Naive thymus-derived CD4-positive, alpha-beta T cell (primary cell): ENCODE measurements at places on chromosomes 5 and 9. TPM values are rescaled to one million over a fixed set of nuclear protein-coding genes. Genes with fewer than 3 reads are reported as not detected.

The IFNA21 gene
- not detected in 2 replicates for total RNA-seq

The LCN1 gene
- total RNA-seq, result not detected

DNA sequence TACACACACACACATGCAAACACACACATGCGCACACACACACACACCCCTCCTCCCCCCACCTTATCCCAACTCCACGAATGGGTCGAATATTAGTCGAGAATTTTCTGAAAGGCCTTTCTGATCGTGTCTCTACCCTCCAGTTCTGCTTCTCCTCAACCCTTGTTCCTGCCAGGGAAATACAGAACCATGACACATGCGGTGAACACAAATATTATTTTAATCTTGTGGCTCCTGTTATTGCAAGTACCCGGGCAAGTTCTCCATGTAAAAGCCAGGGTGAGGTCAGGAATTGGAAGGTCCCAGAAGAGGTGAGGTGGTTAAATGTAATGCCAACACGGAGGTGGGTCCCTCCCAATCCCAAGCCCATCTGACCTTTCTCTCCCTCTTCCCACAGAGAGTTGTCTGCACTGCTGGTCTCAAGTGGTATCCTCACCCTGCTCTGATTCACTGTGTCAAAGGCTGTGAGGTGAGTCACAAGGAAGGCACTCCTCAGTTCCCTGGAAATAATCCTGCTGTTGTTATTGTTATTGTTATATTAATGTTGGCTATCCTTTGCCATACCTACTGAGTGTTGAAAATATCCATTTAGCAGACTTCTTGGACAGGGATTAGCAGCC is 223.7 kb downstream of the PAPPA start:
- DNase-seq, result no peak
- H3K4me3 ChIP-seq, result no peak overlapping the region
- no peaks in the 10 kb centered on the region for H3K27me3 ChIP-seq
- H3K36me3 ChIP-seq, result no peaks in the 10 kb centered on the region

DNA sequence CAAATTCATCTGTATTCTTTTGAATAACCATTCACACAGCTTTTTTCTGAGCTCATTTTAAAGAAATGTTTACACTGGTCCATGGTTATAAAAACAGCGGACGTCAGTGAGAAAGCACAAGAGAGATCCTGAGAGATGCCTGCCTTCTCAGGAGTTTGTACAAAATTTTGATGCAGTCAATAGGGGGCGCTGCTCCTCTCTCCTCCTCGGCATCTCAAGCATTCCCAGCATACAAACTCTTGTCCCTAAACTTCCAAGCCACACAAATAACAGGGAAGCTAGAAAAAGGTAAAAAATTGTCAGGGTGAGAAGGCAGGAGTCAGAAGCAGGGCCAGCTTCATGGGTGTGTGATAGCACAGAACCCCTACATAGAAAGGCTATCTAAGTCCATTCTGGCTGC is 11.2 kb upstream of the CCDC152 start:
- DNase-seq, result no peak
- H3K36me3 ChIP-seq, result no peaks in the 10 kb centered on the region
- H3K4me1 ChIP-seq, result no peaks in the 10 kb centered on the region
- H3K4me3 ChIP-seq, result no peak overlapping the region
- no peak overlapping the region for H3K27ac ChIP-seq

DNA sequence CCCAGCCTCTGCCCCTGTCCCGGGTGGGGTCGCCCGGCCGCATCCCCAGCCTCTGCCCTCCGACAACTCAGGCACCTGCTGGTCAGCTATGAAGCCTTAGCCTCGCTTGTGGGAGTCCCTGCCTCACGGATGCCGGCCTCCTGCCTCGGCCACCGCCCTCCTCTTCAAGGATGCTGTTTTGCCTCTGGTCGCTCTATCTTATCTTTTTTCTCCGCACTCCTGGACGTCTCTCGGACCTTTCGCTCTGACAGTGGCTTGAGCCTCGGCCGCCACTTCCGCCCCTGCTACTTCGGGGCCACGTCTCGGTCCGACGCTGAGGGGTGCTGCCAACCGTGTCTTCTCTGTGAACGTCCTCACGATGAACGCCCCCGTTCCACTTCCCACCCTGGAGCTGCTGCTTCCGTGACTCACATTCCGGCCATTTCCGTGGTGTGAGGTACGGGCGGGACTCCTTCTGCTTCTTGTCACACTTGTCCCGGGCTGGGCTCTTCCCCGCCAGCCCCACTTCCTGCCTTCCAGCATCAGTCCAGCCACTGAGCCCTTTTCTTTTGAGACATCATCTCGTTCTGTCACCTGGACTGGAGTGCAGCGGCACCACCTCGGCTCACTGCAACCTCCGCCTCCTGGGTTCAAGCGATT is 26.3 kb downstream of the SLC9A3 start:
- H3K4me3 ChIP-seq, result no peak overlapping the region
- H3K27me3 ChIP-seq, result no peaks in the 10 kb centered on the region
- no peak overlapping the region for H3K27ac ChIP-seq
- DNase-seq, result no peak
- H3K36me3 ChIP-seq, result no peaks in the 10 kb centered on the region

GRCh38 chr5:94577466-94578245 is 40.7 kb downstream of the KIAA0825 start:
- H3K36me3 ChIP-seq, result no peaks in the 10 kb centered on the region
- H3K4me1 ChIP-seq, result peaks cover 62% of the 10 kb centered on the region
- no peak for DNase-seq
- H3K27ac ChIP-seq, result no peak overlapping the region
- no peaks in the 10 kb centered on the region for H3K27me3 ChIP-seq
- H3K4me3 ChIP-seq, result no peak overlapping the region

- H3K4me3 ChIP-seq, result no peak overlapping the region
- H3K36me3 ChIP-seq, result no peaks in the 10 kb centered on the region
- H3K4me1 ChIP-seq, result no peaks in the 10 kb centered on the region
These were observed 31.2 kb downstream of the NIPSNAP3B start for GRCh38 chr9:104795082-104795481.

GRCh38 chr9:109499631-109500410 is 1.7 kb upstream of the PTPN3 start:
- H3K4me3 ChIP-seq, result no peak overlapping the region
- no peak overlapping the region for H3K27ac ChIP-seq
- H3K36me3 ChIP-seq, result no peaks in the 10 kb centered on the region
- H3K27me3 ChIP-seq, result no peaks in the 10 kb centered on the region

DNA sequence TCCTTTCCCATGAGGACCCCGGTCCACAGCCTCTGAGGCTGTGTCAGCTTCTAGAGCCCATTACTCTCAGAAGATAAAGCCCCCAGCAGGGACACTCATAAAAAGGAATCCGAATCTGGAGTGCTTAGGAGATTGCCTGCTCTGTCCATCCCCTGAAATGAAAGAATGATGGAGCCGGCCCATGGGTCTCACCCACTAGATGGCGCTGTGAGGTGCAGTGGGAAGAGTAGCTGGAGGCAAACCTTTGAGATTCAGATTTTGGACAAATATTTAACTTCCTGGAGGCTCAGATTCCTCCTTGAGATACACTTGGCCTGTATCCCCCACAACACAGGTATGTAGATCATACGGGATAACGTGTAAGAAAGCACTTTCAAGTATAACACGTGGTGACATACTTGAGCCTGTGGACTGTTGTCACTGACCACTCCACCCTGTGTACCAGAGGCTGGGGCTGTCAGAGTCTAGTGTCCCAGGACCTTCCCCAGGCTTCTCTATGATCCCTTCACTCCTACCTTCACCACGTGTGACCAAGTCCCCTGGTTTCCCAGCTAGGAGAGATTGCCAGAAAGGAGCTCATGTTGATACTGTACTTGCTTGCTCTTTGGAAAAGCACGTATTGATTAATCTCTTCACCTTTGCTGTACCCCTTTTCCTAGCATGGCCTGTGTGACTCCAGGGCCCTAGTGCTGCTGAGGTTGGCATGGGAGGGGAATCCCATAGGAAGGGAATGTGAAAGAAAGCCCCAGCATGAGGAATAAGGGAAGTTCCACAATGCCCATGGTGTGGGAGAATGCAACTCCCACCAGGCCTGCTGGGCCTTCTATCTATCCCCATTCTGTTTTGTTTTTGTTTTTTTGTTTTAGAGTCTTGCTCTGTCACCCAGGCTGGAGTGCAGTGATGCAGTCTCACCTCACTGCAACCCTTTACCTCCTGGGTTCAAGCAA is 32.1 kb downstream of the TRMO start:
- H3K27ac ChIP-seq, result no peak overlapping the region
- no peaks in the 10 kb centered on the region for H3K36me3 ChIP-seq
- H3K4me1 ChIP-seq, result peaks cover 4% of the 10 kb centered on the region
